AG20443 (cell line): ENCODE measurements at places on chromosomes 1 and 21.

GRCh38 chr1:160293020-160293968 lies 8.4 kb upstream of the PEX19 start:
- no peak for DNase-seq

DNA sequence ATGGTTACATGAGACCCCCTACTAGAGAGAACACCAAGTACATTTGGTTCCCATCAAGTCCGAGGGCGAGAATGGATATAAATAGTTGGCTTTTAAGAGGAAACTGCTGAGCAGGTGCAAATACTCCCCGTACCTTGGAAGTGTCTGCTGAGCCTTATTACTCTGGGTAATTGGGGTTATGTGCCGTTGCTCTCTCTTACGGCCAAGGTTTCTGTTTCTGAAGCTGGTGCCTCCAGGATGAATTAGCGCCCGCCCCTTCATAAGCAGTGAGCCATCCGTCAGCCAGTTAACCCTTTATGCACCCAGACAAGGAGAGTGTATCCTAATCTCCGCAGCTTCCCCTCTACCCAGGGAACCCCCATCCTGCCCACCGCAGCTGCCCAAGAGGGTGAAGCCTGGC lies 90.4 kb upstream of the AJAP1 start:
- no peak for DNase-seq

DNA sequence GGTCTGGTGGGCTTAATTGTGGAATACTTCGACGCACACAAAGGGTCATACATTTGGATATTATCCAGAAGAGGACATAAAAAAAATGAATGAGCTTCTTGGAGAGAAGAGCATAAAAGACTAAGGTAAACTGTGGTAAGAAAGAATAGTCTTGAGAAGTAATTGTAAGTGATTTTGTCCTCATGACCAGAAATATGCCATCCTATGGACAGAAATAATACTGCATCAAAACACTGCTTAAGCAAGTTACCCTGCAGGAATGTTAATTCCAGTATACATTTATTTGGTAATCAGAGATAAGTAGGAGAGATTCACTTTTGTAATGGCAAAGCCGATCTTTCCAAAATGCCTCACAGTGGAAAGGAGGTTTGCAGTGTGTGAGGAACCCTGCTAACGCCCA lies 111.9 kb downstream of the NRIP1 start:
- DNase-seq, result no peak

DNA sequence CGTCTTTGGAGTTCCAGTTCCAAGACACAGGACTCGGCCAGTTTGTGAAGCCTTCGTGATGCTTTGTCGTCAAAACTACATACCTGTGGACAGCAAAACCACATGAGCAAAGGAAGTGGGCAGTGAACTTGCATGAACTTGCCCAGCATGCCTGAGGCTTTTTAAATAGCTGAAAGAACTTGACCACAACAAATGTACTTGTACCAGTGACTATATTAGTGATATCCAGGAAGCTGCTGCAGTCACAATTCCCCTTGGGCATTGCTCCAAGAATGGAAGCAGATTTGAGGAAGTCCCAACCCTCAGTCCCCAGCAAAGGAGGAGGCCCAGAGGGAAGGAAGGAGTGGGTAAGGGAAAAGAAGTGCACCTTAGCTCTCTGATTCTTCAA lies 2.6 kb downstream of the FUCA1 start:
- DNase-seq, result no peak

- peak; percentile 67 for DNase-seq
Measured at GRCh38 chr1:1779691-1780597, 1.7 kb upstream of the NADK start.

- peak; percentile 17 for DNase-seq
Measured at GRCh38 chr1:1429671-1430073, 5.8 kb upstream of the VWA1 start.

DNA sequence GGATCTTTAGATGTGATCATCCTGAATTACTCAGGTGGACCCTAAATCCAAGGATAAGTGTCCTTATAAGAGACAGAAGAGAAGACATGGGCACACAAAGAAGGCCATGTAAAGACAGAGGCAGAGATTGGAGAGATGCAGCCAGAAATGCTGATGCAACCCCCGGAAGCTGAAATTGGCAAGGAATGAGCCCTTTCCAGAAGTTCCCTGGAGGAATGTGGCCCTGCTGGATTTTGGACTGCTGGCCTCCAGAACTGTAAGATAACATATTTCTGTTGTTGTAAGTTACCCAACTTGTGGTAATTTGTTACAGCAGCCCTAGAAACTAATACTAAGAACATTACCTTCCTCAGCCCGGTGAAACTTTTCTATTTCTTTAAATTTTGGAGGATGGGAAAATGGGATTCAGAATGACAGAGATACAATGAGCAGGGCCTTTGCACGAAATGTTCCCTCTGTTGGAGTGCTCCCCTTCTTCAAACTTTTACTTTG lies 11.2 kb upstream of the PLPP3 start:
- no peak for DNase-seq

DNA sequence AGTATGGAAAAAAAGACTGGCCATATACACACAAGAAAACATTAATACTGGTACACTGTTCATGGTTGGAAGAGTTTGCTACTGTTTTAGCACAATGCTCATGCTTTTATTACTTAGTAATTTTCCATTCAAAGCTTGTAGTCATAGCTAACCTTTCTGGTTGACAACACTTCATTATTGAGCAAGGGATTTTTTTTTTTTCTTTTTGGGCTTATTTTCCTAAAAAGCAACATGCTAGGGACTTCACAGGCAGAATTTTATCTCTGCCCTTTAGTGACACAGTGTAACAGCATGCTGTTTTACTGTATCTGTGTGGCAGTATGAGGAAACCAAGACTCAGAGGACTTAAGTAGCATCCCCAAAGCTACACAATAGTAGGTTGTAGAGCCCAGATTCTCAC lies 58.5 kb downstream of the FGGY start:
- DNase-seq, result no peak

- DNase-seq, result no peak
Measured at GRCh38 chr21:33821503-33822322, 93.9 kb downstream of the ATP5PO start.

- DNase-seq, result no peak
Measured at GRCh38 chr1:115924770-115925169, 51.5 kb upstream of the SLC22A15 start.

DNA sequence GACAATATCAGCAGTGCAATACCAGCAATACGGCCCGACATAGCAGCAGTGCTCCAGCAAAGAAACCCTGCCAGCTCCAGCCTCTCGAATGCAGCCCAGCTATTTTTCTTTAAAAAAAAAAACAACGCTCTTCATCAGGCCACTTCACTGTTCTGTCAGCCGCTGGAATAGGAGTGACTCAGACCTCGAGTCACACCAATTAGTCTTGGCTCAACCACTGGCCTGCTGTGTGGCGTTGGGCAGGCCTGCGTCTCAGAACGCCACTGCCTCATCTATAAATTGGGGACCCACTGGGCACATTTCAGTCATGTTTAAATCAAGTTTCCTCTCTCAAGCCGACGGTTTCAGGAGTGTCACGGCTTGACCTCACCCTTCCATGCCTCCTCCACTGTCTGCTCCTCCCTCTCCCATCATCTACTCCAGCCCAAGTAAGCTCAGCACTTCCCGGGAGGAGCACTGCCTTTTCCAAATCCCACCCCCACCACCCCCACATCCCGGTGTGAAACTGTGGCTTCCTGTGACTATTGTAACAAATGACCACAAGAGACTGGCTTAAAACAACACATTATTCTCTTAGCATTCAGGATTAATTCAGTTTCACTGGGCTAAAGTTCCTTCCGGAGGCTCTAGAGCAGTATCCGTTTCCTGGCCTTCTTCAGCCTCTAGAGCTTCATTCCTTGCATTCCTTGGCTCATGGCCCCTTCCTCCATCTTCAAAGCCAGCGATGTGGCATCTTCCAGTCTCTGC lies 71.9 kb upstream of the EFHD2 start:
- peak; percentile 93 for DNase-seq

GRCh38 chr1:244965185-244966030 lies 101.1 kb upstream of the HNRNPU start:
- no peak for DNase-seq

- no peak for DNase-seq
Measured at GRCh38 chr1:81915937-81916336, 115.2 kb downstream of the ADGRL2 start.

DNA sequence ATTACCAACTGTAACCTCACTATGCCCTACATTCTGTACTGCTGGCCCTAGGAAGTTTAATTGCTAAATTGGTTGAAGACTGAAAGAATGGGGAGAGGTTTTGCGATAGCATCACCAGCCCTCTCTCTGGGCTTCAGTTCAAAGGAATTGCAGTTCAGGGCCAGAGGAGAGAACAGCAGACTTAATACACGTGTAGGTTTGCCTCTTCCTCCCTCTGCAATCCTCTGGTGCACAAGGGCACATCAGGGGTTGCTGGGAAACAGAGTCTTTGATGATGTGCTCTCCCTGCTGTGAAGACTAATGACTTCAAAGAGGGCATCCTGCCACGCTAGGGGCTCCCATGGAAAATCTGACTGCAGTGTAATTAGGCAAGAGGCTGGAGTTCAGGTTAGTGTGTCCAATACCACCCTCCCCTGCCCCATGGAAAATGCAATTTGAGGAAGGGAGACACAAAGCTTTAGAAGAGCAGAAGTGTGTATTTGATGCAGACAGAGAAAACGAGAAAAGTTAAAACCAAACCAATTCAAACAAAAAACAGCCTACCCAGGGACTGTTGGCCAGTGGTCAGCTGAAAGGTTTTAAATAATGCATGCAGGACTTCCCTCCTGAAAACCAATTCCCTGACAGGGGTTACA lies 167.9 kb downstream of the ASTN1 start:
- no peak for DNase-seq

GRCh38 chr1:102163799-102164198 lies 167.1 kb upstream of the OLFM3 start:
- no peak for DNase-seq

GRCh38 chr1:163387146-163387545 lies 65.4 kb downstream of the NUF2 start:
- no peak for DNase-seq

- no peak for DNase-seq
Measured at GRCh38 chr1:92705446-92705845, 79.5 kb downstream of the EVI5 start.

DNA sequence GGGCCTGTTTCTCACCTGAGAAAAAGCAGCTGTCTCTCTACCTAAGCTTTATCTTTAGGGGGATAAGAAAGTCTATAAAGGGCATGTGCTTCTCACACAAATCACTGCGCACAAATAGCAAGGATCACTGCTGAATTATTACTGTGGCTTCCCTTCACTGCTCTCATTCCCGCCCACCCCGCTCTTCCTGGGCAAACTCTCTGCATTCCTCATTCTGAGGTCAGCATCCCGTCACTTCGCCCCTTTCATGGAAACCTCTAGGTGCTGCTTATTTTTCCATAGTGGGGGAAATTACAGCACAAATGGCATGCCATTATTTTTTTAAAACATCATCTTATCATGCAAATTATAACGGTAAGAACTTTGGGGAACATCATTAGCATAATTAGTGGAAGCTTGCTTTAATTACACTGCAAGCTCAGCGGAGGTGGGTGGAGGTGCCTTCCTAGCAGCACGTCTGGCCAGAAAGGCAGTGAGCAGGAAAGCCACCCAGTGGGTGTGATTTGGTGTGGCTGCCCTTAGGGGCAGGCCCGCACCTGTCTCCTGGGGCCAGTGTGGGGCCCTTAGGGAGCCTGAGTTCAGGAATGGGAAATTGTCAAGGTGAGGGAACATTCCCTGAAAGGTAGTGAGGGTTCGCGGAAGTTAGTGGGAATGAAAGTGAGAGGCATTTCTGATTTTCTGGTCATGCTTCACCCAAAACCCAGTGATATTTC lies 105.9 kb downstream of the LAMC2 start:
- DNase-seq, result peak; percentile 80
